ENCODE measurements at places on chromosomes 12 and 14.

DNA sequence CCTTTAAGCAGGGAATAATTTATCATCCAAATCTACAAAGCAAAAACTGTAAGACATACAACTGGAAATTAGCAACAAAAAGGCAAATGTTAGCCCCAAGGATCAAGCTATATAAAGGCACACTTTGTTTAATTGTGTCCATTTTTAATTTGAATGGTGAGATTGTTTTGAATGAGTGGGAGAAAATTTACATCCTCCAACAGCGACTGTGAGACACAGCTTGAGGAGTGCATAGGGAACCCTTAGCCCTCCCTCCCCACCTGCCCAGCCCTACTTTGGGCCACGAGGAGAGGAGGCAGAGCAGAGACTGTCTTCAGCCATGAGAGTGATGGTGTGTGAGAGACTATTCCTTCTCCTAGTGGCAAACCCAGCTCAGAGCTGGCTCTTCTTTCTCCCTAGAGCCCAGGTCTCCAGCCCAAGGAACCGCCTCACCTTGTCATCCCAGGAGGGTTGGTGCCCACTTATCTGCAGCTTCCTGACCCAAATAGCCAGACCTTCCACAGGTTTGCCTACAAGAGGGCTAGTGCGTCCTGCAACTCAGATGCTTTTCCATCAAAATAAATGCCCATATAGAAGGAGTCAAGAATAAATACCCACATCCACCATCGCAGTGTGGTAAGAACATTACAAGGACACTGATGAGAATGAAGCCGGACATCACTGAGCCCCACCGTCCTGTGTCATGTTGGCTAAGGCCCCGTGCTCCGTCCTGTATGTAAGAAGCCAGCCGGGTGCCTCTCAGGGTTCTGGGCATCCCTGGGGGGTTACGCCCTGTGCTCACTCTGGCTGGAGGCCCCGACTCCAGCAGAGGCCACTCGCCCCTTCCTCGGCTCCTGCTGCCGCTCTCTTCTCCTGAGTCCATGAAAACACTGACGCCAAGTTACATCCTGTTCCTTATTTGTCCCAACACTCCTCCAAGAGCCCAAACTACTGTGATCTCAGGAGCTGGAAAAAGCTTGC is 36.4 kb upstream of the C14orf180 start:
- DNase-seq: no peak

DNA sequence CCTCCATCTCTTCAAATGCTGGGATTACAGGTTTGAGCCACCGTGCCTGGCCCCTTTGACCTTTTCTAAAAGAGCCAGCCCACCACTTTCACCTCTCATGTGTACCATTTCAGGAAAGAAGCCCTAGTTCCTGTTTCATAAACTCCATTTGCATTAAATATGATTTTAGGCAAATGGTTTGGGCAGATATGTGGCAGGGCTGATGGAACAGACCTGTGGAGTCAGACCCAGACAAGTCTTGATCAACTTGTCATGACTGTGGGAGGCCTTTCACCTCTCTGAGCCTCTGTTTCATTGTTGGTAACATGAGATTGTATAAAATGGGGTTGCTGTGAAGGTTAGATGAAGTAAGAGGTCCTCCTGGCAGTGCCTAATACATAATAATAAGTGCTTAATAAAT is 5.2 kb upstream of the MAP3K9 start:
- no peak for DNase-seq

DNA sequence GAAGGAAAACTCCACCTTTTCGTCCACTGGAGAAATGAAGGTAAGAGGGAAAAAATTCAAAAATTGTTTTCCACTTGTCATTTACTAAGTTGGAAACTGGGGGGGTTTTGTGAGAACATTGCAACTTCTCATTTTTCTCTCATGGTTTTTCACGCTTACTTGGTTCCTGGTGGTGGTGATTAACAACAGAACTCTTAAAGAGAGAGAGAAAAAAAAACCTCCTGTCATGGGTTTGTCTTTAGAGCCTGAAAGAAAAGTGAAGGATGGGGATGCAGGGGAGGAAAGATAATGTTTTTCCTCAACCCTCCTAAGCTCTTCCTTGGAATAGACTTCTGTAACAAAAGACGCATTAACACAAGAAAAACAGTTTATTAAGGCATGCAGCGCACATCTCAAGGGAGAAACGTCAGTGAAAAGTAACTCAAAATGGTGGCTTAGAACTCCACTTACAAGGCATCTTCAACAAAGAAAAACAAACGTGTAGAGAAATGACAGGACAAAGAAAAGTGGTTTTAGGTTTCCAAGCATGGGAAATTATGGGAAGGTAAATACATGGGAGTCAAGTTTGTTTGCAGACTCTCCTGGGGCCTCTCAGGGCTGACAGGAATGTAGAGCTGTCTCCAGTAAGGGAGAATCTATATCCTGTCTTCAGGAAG is 81.9 kb upstream of the ATF7IP start:
- DNase-seq: no peak

DNA sequence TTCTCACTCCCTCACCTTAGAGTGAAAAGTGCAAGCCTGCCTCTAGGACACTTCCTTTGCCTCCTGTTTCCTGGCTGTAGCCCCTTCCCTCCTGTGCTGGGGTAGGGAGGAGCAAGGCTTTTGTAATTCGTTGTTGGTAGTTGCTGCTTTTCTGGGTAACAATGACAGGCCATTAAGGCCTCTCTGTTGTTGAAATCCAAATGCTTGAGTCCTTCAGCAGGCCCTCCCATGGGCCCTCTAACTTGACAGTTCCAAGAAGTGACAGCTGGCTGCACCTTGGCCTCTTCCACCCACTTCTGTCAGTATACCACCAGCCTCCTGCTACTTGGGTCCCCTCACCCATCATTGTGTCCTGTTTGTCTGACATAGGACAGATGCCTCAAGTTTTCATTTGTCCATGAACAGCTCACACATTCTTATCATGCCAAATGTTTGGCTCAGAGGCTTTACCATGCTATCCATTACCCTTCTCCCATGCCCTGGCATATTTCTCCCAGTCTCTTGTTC is 103.7 kb upstream of the PDE3A start:
- DNase-seq: no peak

GRCh38 chr12:442235-442884 is 17.4 kb upstream of the B4GALNT3 start:
- no peak for DNase-seq

GRCh38 chr12:24479131-24479530 is 469.8 kb downstream of the BCAT1 start:
- DNase-seq: no peak

DNA sequence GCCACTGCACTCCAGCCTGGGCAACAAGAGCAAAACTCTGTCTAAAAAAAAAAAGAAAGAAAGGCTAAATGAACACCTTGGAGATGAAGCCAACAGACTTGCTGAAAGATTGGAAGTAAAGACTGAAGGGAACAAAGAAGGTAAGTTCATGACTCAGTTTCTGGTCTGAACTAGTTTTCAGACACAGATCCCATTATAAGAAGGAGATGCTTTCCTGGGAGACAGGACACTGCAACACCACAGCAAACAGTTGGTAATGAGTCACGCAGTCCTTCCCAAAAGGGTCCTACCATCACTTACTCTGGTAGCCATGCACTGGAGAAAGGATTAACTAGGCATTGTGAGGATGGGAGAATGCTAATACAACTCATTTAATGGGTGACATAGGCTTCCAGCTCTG is 97.2 kb downstream of the SSPN start:
- no peak for DNase-seq

- no peak for DNase-seq
These were observed 124.8 kb upstream of the MAP1LC3B2 start for GRCh38 chr12:116434155-116435011.

- DNase-seq: no peak
These were observed 752 bp downstream of the PRICKLE1 start for GRCh38 chr12:42588524-42589464.

- DNase-seq: no peak
These were observed 103.0 kb upstream of the RAP1B start for GRCh38 chr12:68507657-68508056.

GRCh38 chr12:68376901-68377300 is 44.7 kb upstream of the MDM1 start:
- no peak for DNase-seq

All from stimulated activated CD4-positive, alpha-beta T cell treated with anti-CD3 and anti-CD28 coated beads, Interleukin-4, amount 100 ng/mL, for 4 hours (primary cell).